Activated T-cell treated with anti-CD3 and anti-CD28 coated beads for 24 hours (primary cell): ENCODE measurements at places on chromosomes 2 and 18.

DNA sequence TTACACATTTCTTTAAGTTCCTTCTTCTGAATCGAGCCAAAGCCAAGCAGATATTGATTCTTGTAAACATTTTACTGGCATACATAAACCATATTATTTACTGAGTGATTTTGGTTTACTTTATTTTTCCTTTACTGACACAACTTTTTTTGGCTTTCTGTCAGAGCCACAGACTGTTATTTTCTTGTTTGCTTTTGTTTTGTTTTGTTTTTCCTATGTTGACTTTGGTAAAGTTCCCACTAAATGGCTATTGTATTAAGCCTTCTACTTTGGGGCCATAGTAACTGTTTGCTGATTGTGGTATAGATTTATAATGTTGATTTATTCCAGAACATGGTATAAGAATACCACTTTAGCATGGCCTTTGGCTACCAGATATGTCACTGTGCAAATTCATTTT is 419.4 kb downstream of the DCDC2C start:
- DNase-seq = no peak

DNA sequence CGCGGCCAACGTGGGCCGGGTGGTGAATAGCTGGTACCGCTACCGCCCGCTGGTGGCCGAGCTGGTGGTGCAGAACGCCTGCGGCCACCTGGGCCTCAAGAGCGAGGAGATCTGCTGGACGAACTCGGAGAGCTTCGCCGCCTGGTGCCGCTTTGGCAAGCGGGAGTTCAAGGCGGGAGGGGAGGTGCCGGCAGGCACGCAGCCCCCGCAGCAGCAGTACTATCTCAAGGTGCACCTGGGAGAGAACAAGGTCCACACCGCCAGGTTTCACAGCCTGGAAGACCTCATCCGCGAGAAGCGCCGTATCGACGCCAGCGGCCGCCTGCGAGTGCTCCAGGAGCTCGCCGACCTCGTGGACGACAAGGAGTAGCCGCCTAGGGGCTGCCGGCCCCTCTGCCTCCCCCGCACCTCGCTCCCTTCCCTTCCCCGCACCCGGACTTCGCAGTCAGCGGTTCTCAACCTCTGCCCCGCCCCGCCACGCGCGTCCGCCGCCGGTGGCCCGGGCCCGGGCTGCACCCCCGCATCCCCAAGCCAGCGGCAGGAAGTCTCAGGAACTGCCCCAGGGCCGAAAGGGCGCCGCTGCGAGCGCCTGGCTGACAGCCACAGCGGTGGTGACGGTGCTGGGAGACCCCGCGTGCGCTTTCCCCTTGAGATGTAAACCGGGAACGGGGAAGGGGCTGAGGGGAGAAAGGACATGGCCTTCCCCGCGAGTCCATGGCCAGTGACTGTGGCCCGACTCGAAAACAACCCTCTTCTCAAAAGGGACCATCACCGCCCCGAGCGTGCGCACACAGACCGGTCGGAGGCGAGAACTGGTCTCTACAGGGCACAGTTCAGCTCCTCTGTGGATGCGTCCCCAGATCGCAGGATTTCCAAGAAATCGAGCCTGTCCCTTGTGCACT is 2.2 kb downstream of the LRATD1 start:
- DNase-seq = no peak

DNA sequence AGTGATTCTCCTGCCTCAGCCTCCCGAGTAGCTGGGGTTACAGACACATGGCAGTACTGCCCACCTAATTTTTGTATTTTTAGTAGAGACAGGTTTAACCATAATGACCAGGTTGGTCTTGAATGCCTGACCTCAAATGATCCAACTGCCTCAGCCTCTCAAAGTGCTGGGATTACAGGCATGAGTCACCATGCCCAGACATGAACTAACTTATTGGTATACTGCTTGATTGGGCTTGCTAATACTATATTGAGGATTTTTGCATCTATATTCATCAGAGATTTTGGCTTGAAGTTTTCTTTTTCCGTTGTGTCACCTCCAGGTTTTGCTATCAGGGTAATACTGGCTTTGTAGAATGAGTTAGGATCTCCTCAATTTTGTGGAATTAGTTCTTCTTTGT is 706.1 kb upstream of the HS6ST1 start:
- DNase-seq = no peak

GRCh38 chr2:233124421-233125080 is 64.4 kb downstream of the INPP5D start:
- no peak for DNase-seq

DNA sequence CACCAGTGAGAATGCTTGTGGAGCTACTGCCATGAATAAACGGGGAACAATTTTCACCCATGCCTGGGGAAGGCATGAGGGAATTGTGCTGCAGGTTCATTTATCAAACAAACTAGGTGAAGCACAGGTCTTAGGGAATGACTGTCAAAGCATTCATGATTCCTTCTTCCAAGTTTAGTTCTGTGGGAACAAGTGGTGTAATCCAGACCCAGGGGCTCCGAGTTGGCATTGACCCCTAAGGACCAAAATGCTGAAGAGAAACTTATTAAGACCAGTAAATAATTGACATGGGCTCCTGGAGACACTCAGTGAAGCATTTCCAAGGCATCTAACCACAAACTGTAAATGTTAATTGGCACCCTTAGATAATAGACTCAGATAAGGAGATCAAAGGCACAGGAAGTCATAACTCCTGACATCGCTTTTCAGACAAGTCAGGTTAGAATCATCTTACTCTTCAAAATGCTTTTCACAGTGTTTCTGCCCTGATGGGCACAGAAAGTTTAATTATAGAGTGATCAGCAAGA is 96.9 kb downstream of the SPP2 start:
- DNase-seq = no peak

GRCh38 chr2:113050921-113051895 is 1.5 kb downstream of the IL36B start:
- DNase-seq = no peak

DNA sequence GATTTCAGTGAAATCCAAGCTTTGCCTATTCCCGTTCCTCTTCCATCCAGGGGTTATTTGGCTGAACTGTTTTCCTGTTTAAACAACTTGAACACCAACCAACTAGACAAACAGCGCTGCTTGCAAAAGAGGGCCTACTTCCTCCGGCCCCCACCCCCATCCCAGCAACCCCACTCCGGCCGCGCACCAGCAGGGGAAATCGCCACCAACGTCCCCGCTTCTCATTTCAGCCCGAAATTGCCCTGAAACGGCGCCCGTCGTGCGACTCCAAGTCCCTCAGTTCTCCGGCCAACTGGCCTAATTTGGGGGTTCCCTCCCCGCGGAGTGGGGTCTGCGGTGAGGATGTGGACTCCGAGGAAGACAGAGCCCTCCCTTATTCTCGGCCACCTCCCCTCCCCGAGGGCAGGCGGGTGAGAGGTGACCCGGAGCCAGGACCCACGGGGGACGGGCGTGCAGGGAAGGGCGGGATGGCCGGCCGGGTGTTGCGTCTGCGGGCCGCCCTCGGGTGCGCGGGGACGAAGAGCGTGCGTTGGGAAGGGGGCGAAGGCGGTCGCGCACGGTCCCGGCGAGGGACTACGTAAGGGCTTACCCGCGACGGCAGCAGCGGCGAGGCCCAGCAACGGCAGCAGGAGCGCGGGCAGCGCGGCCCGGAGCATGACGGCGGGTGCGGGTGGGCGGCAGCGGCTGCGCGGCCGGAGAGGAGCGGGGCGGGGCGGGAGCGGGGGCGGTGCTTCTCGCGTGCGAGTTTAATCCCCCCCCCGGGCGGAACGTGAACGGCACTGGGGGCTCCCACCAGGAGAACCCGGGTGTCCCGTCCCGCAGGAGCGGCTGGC is at the start of gene CD302:
Gene CD302, minus strand, starts transcription at position 666 of the 833 bp plus-strand sequence. Its CDS starts 10 bp downstream, at position 656.
- peak; percentile 20 for DNase-seq

DNA sequence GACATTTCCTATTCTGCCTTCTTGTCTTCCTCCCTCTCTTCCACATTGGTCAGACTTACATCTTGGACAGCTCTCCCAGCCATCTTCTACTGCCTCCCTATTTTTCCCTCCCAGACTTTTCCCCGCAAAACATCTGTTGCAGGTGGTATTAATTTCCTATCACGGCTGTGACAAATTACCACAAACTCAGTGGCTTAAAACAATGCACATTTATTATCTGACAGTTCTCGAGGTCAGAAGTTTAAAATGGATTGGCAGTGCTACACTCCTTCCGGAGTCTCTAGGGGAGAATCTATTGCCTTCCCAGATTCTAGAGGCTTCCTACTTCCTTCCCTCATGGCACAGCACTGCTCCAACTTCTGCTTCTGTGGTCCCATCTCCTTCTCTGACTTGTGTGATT is 33.3 kb downstream of the STRADB start:
- no peak for DNase-seq

GRCh38 chr2:17936599-17936998 is 58.1 kb downstream of the KCNS3 start:
- DNase-seq = no peak

- DNase-seq = no peak
Measured at GRCh38 chr2:168431301-168432024, 24.6 kb upstream of the CERS6 start.

- no peak for DNase-seq
Measured at GRCh38 chr2:227414846-227415245, 27.1 kb upstream of the SCYGR1 start.

- no peak for DNase-seq
Measured at GRCh38 chr18:8951491-8951890, 151.0 kb upstream of the NDUFV2 start.

DNA sequence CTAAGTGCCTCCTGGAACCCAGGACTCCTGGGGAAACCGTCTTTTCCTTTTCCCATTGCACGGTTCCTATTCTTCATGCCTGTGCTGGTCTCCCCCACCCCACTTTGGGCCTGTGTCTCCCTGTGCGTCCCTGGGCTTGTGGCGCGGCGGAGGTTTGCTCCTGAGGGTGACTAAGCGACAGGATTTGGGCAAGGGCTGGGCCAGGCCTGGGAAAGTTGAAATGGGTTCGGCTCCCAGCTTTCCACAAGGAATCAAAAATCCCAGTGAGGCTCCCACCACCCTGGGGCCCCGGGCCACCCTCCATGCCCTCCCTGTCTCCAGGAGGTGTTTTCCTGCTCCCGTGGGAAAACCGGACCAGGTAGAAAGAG is 197.6 kb downstream of the NDUFA10 start:
- DNase-seq = no peak

DNA sequence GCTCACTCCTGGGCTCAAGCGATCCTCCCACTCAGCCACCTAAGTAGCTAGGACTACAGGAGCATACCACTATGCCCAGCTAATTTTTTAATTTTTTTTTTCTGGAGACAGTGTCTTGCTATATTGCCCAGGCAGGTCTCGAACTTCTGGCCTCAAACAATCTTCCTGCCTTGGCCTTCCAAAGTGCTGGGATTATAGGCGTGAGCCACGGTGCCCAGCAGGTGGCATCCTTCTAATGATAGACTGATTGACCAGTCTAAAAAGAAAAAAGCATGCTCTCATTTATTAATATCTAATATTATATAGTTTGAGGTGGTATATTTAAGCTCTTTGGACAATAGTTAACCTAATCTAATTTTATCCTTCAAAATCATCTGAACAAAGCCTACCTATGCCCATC is 198.6 kb downstream of the CAMKMT start:
- no peak for DNase-seq

GRCh38 chr2:108316461-108317258 is 28.0 kb downstream of the SULT1C2 start:
- no peak for DNase-seq

DNA sequence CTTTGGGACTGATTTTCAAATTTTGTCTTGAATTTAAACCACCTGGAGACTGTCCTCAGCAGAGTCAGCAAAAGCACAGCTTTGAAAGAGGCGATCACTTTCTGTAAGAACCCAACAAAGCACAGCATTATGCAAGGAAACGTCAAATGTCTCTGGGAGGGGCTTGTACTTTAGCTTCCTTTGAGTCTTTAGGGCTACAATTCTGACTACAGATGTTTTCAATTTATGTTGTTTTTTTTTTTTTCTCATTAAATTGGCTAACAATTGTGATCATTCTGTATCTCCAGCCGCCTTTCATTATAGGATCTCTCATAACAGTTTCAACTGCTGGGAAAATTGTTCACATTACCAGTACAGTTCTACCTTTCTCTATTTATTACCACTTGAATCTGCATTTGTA is 48.3 kb downstream of the COL3A1 start:
- DNase-seq = no peak

DNA sequence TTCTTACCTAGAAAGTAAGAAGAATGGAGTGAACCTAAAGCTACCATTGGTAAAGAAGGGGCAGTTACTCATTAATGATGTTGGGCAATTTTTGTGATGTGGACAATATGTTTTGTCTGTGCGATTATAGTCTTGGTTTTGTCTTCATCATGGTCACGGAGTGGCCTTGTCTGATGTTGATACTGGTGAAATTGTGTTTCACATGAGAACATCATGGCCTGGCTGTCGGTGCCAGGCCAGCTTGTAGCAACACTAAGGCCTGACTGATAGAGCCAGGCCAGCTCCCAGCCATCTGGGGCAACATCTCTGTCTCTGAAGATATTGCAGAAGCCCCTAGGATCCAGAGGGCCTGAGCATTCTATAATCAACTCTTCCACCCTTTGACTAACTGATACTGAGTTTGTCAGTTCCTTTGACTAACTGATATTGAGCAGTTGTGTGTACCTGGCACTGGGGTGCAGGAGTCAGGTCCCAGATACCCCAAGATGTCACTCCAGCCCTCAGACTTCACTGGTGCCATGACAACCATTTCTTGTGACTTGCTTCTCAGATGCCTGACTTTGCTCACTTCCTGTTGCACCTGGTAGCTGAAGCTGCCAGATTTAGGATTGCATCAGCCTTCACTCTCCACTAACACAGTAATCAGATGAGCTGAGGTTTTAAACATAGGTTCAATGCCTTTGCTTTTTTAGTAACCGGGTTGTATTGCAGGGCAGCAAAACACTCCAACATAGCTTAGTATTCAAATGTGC is 62.5 kb downstream of the RPIA start:
- no peak for DNase-seq

GRCh38 chr2:121804340-121804739 is 48.9 kb downstream of the TSN start:
- no peak for DNase-seq

GRCh38 chr2:239725551-239725890 is 299.6 kb downstream of the NDUFA10 start:
- DNase-seq = no peak

DNA sequence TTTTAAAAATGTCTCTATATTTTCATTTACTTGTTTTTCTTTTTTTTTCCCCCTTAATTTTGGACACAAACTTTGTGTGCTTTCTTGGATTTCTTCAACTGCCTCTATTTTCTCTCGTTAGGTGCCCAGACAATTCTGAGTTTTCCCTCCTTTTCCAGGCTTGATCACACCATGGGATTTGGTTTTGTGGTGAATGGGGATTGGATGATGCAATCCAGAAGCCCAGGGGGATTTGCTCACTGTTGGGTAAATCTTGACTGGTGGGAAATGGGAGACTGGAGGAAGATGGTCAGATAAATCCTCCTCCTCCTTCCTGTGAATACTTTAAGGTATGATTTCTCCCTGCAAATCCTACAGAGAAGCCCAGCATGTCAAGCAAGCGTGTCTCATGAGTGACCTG is 19.5 kb upstream of the PAX8 start:
- DNase-seq = no peak

- no peak for DNase-seq
Measured at GRCh38 chr18:73791081-73791480, 356.6 kb downstream of the FBXO15 start.

- no peak for DNase-seq
Measured at GRCh38 chr2:144942516-144943256, 422.8 kb upstream of the ZEB2 start.

- DNase-seq = no peak
Measured at GRCh38 chr2:30172627-30173026, 25.8 kb downstream of the YPEL5 start.
